ENCODE measurements at places on chromosomes 4 and X.

DNA sequence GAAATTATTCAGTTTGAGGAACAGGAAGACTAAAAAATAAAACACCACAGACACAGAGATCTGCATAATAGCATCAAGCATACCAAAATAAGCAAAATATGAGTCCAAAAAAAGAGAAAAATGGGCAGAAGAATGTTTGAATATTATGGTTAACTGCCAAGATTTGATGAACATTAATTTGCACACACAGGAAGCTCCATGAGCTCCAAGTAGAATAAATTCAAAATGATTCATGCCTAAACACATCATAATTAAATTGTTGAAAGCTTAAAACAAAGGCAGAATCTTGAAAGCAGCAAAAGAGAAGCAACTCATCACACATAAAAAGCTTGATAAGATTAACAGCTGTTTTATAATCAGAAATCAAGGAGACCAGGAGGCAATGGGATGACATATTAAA, 156.6 kb upstream of the ARSJ start:
- DNase-seq = no peak

DNA sequence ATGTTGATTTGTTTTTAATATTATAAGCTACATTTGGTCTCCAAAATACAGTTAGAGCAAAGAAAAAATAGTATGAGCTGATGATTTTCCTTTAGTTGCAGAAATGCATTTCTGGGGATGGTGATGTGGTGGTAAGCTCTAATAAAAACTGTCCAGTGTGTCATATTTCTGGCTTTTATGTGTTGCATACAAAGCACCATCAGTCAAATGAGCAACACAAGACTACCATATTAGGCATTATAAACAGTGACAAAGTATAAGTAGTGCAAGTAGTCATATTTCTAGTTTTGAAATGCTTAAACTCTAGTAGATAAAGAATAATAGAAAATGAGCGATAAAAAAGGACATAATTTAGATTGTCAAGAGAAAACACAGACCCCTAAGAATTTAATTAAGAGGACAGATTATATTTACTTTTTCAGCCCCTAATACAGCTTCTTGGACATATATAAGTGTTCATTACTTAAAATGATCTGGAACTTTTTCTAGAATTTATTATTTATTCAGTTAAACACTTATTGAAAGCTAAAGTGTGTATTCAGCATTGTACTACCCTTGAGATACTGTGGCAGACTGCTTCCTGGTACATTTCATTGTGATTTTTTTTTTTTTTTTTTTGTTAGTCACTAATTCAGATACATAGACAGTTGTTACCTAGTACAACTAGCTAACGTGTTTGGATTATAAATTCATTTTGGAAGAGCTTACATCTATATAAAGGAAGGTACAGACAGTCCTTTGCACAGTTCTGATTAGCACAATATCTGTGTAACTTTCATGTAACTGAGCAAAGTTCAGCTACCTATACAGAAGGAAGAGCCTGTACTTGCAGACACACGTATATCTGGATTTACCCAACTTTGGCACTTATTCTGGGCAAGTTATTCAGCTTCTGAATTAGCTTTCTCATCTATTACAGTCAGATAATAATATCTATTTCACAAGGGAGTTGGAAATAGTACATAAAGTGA, 22.3 kb downstream of the RAP1GDS1 start:
- DNase-seq = no peak

- no peak for DNase-seq
These were observed 45.5 kb upstream of the FAM241A start for GRCh38 chr4:112099701-112100297.

- DNase-seq = no peak
These were observed 656.8 kb downstream of the IQCM start for GRCh38 chr4:149158817-149159216.

GRCh38 chrX:45845142-45845541, 644.5 kb upstream of the DIPK2B start:
- no peak for DNase-seq

DNA sequence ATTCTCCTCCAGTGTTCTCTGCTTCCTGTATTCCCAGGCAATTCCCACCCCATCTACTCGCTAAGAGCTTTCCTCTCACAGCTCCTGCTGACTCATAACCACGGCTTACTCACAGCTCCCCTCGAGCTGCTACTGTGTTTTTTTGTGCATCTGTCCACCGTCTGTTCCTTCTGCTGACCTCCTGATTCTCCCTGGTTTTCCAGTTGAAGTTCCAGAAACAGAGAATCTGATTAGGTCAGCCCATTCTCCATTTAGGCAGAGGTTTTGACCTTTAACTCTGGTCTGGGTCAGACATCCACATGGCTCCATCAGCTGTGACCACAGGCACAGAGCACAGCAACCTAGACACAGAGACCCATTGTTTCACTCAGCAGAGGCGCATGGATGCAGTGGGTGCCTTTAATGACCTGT, 5.5 kb upstream of the SMIM20 start:
- DNase-seq = no peak

DNA sequence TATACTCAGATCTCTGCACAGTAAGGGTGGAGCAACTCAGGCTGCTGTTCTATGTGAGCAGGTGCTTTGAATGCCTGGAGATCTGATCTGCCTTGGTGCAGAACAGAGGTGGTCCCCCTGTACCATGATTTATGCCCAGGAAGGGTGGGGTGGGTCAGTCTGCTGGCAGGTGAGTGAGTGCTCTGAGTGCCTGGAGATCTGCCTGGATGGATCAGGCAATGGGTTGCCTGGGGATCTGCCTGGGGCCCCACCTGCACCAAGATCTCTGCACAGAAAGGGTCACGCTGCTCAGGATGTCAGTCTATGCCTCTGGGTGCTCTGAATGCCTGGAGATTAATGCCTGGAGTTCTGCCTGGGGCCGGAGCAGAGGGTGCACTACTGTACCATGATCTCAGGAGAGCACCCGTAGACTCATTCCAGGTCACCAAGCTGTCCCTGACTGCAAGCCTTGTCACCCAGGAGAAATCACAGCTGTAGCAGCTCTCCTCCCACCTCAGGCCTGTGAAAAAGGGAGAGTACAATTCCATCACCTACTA, 342.9 kb downstream of the GBA3 start:
- no peak for DNase-seq

DNA sequence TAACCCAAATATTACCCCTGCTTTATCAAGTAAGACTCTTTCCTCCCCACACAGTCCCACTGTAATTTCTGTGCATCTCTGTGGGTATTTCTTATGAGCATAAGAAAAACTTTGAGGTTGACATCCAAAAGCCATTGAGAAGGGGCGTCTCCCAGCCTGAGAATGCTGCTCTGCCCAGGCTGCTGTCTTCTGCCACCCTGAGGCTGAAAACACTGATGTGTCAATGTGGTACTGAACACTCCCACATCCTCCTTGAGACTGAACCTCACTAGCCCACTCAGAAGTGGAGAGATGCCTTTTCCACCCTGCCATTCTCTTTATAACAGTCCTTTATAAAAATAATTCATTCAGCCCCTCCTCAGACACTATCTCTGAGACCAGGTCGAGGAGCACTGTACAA, 120.8 kb downstream of the SMIM20 start:
- no peak for DNase-seq

- no peak for DNase-seq
These were observed 37.2 kb downstream of the BTC start for GRCh38 chr4:74757136-74757535.

GRCh38 chrX:70022616-70023015, 27.1 kb downstream of the AWAT2 start:
- DNase-seq = no peak

DNA sequence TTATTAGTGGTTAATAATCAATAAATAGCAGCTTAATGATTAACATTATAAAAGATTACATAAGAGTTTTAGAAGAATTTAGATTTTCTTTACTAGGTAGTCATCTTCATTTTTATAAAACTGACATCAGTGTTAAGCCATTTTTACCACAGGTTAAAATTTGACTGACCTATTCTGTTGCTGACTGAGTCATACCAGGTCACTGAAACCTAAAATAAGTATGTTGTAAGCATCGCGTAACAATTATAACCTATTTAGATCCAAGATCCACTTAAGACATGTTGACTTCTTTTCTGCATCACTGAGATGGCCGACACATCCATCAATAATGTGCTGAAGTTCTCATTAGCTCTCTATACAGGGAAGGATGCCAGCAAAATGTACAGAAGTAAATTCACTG, 36.7 kb downstream of the ARX start:
- DNase-seq = no peak

DNA sequence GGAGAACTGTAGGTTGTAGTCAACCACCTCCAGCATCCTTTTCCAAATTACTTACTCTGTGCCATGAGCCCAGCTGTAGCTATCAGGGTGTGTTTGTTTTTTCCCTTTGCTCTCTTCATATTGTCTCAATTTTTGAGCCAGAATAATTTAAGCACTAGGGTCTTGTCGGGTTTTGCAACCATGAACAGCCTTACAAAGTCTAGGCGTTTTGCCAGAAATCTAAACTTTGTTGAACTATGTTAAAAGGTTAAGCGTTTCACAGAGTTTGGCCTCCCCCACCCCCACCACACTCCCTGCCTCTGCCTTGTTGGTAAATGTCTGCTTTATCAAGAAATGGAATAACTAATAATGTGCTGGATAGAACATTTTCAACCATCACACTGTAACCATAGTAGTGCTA, 190.6 kb upstream of the TTC29 start:
- DNase-seq = no peak

DNA sequence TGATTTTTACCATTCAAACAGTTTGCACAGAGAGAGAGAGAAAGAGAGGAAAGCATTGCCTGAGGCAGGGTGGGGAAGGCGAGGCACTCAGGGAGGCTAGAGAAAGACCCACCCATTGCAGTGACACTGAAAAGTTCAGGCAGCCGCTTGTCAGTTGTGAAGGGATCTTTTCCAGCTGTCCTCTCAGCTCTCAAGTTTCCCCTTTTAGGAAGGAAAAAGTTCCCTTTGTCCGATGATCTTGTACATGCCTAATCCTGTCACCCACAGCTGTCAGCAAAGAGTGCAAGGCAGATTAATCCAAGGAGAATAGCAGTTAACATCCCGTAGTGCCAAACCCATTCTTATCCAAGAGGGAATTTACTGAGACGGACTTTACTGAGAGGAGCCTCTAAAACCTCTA, 255.0 kb downstream of the MAGEB5 start:
- no peak for DNase-seq

DNA sequence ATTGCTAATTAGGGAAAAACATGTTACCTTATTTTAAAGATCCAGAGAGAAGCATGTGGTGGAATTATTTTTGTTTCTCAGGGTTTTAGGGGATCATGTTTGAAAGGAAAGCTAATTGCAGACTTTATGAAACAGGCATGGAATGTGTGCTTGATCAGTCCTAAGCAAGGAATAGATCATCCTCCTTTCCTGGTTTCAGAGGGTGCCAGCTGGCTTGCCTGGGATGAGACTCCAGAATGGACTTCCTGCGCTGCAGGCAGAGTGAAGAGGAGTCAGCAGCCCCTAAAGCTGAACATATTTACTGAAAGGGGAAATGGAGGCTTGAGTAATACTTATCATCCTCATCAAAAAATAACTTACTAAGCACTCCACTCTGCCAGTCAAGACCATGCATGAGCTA, 13.3 kb downstream of the FGF5 start:
- no peak for DNase-seq

DNA sequence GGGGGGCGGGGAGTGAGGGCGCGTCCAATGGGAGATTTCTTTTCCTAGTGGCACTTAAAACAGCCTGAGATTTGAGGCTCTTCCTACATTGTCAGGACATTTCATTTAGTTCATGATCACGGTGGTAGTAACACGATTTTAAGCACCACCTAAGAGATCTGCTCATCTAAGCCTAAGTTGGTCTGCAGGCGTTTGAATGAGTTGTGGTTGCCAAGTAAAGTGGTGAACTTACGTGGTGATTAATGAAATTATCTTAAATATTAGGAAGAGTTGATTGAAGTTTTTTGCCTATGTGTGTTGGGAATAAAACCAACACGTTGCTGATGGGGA, 1.1 kb downstream of the HTT start:
- DNase-seq = no peak

- DNase-seq = no peak
These were observed 78.2 kb downstream of the BEND4 start for GRCh38 chr4:42074294-42074693.

GRCh38 chr4:6875431-6875831, 34.2 kb upstream of the TBC1D14 start:
- no peak for DNase-seq

DNA sequence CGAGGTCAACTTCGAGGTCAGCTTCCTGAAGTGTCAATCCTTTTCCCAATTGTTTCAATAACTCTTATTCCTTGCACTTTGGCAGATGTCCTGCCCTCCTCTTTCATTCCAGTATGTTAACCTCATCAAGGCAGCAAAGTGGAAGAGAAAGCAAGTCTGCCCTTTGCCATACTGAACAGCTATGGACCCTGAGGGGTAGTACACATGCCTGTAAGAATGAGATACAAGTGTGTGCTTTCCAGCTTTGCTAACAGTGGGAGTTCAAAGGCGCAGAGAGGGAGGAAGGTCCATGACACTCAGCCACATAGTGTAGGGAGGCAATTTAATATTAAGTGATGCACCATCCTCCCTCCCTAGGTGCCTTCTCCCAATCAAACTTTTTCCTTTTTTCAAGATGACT, 96.4 kb upstream of the ZCCHC13 start:
- DNase-seq = no peak

GRCh38 chr4:186297013-186297645, 31.1 kb downstream of the F11 start:
- DNase-seq = no peak

GRCh38 chr4:18869166-18869565, 847.6 kb upstream of the LCORL start:
- no peak for DNase-seq

DNA sequence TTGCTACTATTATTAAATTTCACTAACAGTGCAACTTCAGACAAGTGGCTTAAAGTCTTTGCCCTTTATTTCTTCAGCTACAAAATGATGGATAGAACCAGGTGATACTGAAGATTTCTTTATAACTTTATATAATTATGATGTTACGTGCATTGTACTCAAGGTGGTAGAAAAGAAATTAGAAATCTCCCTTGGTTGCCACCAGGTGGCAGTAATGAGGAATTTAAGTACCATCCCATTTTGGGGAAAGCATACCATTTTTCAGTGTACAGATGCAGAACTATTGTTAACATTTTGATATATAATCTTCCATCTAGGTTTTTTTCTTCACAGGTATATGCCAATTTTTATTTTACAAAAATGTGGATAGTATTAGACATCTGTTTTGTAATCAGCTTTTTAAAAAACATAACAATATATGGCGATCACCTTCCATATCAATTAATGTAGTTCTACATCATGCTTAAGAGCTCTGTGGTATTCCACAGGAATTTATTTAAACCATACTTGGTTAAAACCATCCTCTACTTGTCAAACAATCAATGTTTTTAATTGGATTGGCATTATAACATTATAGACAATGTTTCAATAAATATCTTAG, 37.7 kb upstream of the RAB33B start:
- DNase-seq = no peak

GRCh38 chr4:101621120-101621519, 169.4 kb upstream of the BANK1 start:
- DNase-seq = no peak

DNA sequence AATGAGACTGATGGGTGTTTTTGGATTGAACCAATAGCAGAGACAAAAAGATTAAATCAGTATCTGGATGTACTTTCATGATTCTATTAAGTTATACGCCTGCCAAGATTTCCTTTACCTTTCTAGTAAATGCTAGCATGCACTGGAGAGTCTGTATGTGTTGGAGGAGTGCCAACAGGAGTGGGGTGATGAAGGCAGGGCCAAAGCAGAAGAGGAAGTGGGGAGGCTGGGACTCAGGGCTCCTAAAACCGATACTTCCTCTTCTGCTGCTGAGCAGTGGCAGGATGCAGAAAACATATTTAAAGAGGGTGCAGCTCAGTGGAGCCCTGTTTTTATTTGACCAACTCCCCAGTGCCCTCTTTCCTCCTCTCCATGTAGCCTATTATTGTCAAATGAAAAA, 5.6 kb downstream of the CYSLTR1 start:
- peak; percentile 16 for DNase-seq

All from stimulated activated CD4-positive, alpha-beta T cell treated with anti-CD3 and anti-CD28 coated beads, TNF-alpha, amount 100 ng/mL, for 1 hour (primary cell).